ENCODE measurements at places on chromosomes 5 and 9.
A peak's percentile ranks its signal among the peaks of the same experiment; 100 is the strongest.

DNA sequence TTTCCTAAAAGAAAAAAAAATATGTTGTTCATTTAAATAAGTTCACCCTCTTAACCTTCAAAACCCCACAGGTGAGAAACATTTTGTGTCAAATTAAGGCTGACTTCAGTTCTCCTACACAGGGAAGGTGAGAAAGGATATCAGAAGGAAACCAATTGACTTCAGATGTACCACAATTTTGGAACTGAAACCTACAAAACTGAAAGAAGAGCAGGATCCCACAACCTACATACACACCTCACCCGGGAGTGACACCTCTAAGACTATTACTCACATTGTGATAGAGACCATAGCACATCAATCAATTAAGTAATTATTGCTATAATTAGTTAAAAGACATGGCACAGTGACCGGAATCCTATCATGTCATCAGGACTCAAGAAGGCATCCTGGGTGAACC is 47.0 kb downstream of the RASEF start:
- no peak for DNase-seq

DNA sequence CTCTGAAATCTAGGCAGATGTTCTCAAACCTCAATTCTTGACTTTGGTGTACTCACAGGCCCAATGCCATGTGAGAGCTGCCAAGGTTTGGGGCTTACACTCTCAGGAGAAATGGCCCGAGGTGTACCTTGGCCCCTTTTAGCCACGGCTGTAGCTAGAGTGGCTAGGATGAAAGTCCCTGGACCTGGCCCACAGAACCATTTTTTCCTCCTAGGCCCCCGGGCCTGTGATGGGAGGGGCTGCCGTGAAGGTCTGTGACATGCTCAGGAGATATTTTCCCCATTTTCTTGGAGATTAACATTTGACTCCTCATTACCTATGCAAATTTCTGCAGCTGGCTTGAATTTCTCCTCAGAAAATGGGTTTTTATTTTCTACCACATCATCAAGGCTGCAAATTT is 1296.5 kb downstream of the MAT2B start:
- DNase-seq, result no peak

GRCh38 chr5:174720612-174721529 is 3.5 kb upstream of the MSX2 start:
- no peak for DNase-seq

GRCh38 chr5:25892211-25892610 is 1146.2 kb downstream of the CDH9 start:
- DNase-seq, result no peak

DNA sequence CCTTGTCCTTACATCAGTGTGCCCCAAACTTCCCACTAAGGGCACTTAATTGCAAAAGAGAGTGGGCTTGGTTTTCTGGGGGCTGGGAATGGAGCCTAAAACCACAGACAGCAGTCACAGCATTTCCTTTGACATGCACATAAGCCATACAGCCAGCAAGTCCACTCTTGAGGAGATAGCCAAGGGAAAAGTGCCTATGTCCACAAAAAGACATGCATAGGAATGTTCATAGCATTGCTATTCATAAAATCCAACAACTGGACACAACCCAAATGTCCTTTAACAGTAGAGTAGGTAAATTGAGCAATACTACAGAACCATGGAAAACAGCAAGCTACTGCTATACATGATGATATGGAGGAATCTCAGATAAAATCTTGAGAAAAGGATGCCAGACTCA is 11.7 kb upstream of the FAT2 start:
- no peak for DNase-seq

GRCh38 chr5:6019612-6020011 is 358.7 kb downstream of the MED10 start:
- DNase-seq, result no peak

GRCh38 chr5:159894149-159894720 is 22.0 kb upstream of the ADRA1B start:
- DNase-seq, result no peak

DNA sequence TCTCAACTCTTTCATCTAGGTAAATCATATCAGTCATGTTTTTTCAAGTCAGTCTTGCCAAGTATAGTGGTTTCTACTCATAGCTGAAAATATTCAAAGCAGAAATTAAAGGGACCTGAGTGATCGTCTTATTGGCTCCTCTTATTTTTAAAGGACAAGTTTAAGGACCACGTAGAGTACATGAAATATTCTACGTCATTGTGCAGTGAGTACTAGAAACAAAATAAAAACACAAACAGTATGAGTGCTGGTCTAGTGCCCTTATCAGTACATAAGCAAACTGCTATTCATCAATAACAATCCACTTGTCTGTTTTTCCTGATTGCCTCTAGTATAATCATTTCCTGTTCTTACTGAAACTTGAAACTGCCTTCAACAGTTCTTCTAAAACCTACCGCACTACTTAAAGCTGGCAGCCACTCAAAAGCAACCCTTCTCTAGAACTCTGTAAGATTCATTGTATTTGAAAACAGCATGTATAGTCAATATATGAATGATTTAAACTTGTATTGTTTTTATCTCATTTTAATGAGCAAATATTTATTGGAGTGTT is 853.7 kb downstream of the TAF11L14 start:
- peak; percentile 50 for DNase-seq

DNA sequence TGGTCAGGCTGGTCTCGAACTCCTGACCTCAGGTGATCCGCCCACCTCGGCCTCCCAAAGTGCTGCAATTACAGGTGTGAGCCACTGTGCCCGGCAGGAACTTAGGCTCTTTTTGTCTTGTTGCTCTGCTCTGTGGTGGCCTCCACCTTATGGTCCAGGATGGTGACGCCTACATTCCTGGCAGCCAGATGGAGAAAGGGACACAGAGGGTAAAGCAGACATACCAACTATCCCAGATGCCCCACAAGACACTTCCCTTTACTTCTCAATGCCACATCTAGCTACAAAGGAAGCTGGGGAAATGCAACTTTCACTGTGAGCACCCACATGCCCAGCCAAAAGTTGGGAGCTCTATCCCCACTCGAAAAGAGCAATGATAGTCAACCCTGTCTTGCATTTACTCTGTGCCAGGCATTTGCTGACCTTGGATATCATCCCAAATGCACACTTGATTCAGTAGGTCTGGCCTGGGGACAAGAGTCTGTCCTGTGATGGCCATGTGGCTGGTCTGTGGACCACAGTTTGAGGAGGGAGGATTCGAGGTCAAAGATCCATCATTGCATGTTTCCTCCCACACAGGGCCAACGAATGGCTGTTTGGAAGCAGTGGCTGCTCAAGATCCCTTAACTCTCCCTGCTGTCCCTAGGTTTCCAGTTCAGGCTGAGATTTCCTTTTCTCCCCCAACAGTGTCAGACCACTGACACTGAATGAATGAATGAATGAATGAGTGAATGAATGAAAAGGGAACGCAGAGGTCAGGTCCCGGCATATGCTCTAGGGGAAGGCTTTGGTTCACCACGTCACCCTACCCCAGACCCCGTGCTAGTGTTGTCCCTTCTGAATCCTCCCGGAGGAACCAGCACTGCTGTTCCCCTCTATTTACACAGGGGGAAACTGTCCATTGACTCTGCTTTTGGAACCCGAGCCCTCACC is 1.4 kb upstream of the ERGIC1 start:
- no peak for DNase-seq

DNA sequence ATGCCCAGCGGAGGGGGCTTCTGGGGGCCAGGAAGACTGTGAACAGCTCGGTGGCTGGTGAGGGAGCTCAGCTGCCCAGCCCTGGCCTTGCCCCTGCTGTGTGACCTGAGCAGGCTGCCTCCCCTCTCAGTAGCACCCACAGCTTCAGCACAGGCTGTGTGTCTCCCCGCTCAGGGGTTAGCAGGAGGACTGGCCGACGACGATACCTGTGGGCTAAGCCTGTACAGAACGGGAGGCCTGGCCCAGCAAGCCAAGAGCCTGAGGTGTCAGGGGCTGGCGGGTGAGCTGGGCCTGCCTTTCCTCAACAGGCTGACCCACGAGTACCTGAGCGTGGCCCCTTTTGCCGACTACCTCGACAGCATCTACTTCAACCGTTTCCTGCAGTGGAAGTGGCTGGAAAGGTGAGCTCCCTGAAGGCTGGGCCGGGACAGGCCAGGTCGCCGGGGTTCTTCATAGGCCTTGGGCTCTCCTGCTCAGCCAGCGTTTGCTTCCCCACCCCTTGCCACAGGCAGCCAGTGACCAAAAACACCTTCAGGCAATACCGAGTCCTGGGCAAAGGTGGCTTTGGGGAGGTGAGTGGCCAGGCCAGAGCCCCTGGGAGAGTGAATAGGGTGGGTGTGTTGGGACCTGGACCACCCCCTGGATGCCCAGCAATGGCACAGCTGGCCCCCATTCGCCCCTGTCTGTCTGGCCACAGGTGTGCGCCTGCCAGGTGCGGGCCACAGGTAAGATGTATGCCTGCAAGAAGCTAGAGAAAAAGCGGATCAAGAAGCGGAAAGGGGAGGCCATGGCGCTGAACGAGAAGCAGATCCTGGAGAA is 6.6 kb downstream of the GRK6 start:
- no peak for DNase-seq

DNA sequence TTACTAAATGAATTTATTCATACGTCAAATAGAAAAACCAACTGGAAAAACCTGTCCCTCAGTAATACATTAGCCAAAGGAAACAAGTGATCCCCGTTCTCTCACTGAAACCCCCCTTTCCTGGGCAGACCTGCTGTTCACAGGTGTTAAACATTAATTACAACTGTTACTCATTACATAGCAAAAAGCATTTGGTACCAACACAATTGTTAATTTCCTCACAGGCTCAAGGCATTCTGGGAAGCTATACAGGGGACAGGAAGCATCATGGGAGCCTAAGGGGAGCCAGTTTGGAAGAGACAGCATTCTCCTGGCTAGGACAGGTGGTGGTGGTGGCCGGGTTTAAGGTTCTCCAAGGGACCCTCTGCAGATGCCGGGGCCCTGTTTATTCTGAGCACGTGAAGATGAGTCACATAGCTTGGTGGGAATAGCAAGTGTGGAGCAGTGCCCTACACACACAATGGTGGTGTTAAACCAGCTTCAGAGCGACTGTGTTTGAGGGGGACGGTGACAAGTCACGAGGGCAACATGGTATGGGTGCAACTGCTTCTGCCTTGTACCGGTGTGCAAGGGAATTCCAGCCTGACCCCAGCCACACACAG is 62.6 kb upstream of the SLC25A51 start:
- DNase-seq, result no peak

DNA sequence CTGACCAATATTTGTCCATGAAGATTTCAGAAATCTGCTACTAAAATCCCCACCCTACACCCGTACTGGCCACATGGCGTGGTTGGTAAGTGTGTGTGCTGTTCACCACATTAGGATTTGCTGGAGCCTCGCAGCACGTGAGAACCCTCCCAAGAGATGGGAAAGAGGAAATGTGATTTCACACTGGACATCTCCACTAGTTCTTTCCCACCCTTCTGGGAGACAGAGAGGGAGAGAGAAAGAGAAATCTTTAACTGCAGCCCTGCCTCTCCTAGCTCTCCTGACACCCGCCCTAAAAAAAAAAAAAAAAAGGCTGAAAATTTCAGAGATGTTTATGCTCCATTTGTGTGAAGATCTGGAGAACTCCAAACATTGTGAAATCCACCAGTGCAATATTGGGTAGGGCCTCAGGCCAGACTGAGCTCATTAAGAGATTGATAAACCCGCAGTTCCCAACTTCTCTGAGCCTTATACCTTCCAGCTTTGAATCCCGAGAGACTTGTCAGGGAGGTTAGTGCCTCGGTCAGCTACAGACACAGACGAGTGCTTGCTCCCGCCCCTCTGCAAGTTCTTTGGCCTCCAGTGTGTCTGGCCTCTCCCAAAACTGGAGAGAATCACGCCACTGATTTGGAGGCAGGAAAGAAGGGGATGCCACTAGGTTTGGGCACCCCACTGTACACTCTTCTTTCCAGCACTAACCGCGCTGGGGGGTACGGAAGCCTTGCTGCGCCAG is 1.9 kb downstream of the SPRY4 start:
- DNase-seq, result no peak

GRCh38 chr5:74586856-74587255 is 53.7 kb downstream of the ENC1 start:
- DNase-seq, result no peak

DNA sequence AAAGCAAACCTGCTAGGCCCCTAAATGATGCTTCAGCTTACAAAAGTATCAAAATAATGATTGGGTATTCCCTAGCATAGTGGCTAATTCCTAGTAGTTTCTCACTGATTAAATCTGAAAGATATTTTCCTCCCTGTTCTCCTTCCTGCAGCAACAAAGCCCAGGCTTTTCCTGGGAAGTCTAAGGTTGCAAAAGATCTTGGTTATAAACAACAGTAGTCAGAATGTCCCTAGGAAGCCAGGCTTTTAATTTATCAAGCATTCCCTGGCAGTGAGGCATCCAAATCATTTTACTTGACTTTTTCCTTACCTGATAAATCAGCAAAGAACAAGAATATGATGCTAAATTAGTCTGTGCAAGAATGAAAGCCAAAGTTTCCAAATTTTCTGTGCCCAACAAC is 272.0 kb downstream of the PDE4D start:
- no peak for DNase-seq

- DNase-seq, result no peak
Observed at GRCh38 chr5:175015028-175015685, 290.8 kb downstream of the MSX2 start.

GRCh38 chr9:101458963-101459631 is 23.5 kb upstream of the ALDOB start:
- DNase-seq, result peak; percentile 8

DNA sequence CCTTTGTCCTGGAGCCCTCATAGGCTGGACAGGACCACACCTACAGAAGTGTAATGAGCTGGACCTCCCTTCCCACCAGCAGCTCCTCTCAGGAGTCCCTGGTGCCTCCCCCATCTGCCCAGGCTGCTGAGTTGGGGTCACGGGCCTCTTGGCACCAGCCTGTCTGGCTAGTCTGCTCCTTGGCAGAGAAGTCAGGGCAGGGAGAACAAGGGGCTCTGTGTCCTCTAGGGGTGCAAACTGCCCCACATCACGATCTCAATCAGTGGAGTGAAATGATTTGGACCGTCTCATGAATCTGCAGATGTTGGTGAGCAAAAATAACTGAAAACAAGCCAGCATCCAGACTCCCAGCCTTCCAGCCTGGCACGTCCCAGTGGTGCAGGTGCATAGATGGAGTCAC is 14.9 kb upstream of the GFPT2 start:
- DNase-seq, result no peak

DNA sequence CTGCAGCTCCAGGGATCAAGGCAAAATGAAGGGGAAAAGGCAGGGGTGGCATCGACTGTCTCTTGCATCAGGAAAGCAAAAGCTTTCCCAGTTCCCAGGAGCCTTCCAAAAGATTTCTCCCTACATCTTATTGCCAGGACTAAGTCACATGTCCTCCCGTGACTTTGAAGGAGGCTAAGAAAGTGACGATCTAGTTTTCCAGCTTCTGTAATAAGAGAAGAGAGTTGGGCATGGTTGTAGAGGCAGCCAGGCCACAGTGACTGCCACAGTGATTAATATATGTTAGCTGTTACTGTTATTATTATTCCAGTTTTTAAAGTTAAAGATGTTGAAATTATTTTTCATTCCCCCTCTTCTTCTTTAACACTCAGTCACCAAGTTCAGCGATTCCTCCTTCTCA is 77.1 kb downstream of the RMI1 start:
- DNase-seq, result no peak

GRCh38 chr9:94175669-94176068 is 83.4 kb upstream of the ZNF169 start:
- DNase-seq, result no peak

Measured in NCI-H510A (cell line).